Hematopoietic multipotent progenitor cell treated with erythropoietin and hydrocortisone succinate and interleukin-3 and kit ligand, for 17 days (in vitro differentiated cells): ENCODE measurements at places on chromosomes 3 and 15.

DNA sequence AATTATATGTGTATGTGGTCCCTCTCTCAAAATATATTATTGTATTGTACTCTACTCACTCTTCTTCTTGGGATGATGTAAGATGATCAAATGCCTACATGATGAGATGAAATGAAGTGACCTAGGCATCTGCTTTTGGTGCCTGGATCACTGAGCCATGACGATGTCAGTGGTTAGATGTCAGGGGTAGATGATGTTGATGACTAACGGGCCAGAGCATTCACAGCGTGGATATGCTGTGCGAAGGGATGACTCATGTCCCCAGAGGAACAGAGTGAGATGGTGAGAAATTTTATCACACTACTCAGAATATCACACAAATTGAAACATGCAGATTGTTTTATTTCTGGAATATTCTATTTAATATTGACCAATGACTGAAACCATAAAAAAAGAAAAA is 233.9 kb upstream of the CADM2 start:
- DNase-seq = no peak

- DNase-seq = no peak
These were observed 6.0 kb downstream of the ANXA2 start for GRCh38 chr15:60391722-60392315.

- DNase-seq = no peak
These were observed 768.5 kb upstream of the CFAP20DC start for GRCh38 chr3:59818033-59818918.

DNA sequence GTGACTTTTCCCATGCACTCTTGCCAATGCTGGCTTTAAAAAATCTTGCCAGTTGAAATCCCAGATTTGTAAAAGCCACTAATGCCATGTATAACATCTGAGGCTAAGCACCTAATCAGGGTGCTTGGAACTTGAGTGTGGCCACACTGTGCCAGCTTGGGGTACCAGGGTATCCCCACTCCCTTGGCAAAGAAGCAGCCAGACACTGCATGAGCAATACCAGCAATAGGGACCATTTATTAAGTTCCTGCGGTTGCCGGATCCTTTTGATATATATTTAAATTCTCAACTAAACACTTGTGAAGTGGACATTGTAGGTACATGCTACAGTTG is 2.2 kb upstream of the RHCG start:
- no peak for DNase-seq

GRCh38 chr15:101006931-101007691 is 88.0 kb downstream of the LRRK1 start:
- peak; percentile 73 for DNase-seq

- no peak for DNase-seq
These were observed 229.7 kb upstream of the TBL1XR1 start for GRCh38 chr3:177426878-177427495.

- DNase-seq = no peak
These were observed 911.2 kb downstream of the MCTP2 start for GRCh38 chr15:95142531-95142930.

GRCh38 chr3:104911376-104911775 is 455.3 kb upstream of the ALCAM start:
- no peak for DNase-seq

GRCh38 chr3:186841620-186842019 is 890 bp upstream of the ADIPOQ start:
- no peak for DNase-seq

DNA sequence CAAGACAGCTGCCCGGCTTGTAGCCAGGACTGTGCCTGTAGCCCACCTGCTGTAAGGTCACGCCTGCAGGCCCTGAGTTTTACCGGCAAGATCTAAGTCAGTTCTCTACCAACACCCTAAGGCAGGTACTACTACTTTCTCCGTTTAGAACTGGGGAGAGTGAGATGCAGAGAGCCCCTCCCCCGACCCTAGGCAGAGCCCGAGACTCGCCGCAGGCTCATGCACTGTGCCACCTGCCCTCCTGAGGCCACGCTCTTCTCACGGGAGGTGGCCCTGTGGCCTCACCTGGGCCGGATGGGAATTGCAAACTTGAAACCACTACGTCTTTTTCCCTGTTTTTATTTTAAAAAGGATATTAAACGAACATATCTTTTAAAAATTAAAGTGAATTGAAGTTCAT is 36.9 kb upstream of the PCSK6 start:
- DNase-seq = no peak

DNA sequence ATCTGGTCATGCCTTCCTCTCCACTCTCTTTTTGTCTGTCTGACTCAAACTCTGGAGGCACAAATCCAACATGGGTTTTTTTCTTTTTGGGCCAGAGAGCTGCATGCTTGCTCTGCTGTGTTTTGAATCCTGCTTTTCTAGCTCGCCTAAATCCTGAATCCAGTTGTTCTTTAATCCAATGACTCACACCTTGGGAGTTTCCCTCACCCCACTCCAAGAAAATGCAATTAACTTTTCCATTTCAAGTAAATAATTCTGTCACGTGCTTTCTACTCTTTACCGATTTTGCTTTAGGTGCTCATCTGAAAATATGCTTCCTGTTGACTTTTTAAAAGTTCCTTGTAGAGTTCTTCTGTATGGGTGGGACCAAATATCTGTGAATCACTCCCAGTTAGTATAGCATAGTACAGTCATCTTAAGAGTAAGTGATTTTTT is 47.6 kb downstream of the SLMAP start:
- DNase-seq = peak; percentile 40

- no peak for DNase-seq
These were observed 20.3 kb downstream of the PDZRN3 start for GRCh38 chr3:73604451-73604850.

DNA sequence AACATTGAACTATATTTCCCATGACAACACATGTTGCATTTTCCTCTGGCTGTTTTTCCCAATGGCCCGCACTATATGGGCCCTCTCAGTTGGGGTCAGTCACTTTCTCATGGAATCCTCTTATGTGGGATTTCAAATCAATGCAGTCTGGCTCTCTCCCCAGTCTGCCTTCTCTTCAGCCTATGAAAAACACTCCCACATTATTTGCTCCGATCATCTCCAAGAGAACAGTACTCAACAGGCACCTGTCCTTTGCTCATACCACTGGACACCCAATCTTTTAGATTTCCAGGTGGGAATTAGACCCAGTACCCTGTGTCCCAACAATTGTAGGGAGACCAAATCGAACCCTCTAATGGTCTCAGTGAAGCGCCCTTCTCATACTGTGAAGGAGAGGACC is 251.3 kb downstream of the THSD4 start:
- no peak for DNase-seq

DNA sequence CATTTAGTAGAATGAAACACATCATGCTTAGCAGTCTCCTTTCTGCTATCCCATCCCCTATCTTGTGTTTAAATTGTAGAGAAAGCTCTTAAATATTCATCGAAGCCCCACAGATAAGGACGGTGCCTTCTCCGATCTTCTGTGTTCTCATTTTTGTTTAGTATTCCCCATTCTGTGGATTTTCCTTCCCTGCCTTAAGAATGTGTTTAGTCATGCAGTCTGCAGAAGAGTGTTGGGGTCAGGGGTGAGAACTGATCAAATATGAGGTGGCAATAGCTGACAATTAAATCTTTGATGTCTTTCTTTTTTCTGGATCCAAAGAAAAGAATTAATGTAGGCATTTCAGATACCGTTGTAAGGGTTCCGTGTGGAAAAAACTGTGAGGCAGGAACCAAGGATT is 9.3 kb upstream of the ANKUB1 start:
- DNase-seq = no peak

DNA sequence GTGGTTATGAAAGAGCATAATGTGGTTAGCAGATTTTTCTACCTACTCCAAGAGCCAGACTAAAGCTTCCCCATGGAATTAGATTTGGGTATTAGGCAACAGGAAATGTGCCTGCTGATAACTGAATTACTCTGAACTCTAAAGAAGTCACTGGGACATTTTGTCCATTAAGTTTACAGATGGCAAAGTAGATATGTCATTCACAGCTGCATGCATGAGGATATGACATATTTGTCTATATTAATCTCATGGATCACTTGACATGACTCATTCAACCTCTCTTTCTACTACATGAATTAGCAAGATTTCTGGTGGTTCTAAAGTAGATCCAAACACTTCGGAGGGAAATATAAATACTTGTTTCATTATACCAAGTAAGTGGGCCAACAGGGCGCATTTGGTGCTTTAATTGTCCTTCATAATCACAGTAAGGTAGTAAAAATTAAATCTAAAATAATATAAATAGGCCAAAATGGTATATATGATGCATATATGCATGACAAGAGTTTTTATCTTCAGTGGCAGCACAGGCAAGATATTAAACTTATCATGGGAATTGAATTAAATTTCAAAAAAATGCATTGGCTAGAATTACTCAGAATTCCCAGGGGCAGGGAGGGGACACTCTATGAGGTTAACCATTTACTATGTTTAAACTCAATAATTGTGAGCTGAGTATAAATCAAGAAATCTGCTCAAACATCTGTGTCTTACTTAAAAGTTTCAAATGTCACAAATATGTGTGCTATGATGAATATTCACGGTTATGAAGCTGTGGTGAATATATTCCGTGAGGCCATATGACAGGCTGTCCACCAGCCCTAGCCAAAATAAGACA is 365.3 kb upstream of the KCNMB2 start:
- no peak for DNase-seq

DNA sequence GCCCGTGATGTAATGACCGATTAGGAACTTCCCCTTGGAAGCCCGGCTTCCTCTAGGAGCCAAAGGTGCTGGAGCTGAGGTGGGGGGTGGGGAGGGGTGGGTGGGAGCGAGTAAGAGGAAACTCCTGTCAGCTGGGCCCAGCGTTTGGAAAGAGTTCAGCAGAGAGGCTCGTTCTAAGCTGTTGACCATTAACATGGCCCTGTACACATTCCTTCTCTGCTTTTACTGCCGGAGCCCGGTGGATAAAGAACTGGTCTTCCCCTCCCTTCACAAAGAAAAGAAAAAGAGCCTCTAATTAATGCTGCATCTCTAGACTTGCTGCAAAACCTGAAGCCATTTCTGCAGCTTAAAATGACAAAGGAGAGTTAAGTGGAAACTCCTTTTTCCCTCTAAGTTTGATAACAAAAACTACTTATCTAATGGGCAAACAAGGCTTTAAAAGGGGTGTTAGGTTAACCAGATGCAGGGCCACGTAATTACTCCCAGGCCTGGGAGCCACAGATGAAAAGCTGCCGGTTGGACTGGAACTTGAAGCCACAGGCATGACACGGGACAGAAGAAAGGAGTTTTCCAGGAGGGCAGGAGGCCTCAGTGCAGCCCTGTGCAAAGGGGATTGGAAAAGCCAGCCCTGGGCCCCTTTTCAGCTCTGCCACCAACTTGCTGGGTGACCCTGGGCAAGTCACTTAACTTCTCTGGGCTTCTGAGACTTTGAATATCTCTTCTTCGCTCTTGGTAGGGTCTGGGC is 71.3 kb downstream of the SMAD6 start:
- DNase-seq = no peak

GRCh38 chr3:28150465-28151206 is 90.8 kb upstream of the CMC1 start:
- no peak for DNase-seq

DNA sequence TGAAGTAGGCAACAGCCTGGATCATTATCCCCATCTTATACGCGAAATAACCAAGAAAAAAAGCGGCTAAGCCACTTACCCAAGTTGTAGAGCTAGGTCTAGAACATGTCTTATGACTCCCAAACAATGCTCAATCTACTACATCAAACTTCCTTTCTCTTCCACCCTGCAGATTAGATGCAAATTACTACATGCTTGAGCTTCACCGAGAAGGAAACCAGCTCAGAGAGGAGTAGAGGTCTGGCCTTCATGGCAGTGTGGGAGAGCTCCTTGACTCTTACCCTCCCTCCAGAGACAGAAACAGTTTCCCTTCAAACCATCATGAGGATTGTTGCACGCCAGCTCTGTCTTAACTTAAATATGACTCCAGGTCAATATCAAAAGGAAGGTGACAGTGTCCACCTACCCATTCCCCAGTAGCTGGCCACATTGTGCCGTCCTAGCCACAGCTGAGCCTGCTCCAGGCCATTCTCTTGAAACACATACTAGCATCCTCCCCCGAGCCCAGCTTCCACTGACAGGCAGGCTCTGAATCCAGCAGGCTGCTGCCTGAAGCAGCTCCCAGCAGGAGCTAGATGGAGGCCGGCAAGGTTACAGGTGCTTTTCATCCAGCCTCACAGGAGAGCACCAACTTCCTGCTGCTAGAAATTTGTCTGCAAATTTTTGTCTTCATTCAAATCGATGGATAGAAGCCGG is 56.8 kb downstream of the CPN2 start:
- no peak for DNase-seq

DNA sequence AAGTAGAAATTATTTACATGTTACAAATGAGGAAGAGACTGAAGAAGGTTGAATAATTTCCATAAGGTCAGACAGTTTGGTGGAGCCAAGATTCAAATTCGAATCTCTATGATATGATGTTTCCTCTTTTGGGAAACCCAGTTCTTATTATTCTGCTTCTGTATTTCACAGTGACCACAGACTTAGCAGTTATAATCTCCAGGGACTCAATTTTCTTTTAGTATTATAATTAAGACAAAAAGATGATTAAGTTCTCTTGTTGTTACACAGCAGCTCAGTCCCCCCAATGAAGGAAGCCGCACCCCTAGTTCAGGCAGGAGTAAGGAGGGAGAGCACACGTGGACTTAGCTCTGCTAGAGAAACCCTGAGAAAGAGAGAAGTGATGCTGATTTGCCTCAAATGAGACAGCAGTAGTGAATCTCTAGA is 130.6 kb downstream of the CCNL1 start:
- no peak for DNase-seq

DNA sequence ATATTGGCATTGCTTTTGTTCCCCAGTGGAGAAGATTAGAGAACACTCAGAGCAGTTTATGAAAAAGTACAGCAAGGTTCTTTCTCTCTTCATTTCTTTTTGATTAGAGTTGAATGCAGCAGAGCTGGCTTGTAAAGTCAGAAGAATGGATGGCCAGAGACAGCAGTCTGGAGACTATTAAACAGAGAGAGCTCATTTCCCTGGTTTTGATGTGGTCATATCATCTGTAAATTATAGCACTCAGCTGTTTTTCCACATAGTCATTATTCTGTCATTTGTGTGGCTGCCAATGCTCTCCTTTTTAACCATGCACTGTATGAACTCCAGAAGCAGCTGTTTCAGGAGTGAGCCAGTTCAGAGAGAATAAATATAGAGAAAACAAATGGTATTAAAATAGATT is 177.4 kb upstream of the CRBN start:
- no peak for DNase-seq
